ENCODE measurements at places on chromosomes 3 and 15.

DNA sequence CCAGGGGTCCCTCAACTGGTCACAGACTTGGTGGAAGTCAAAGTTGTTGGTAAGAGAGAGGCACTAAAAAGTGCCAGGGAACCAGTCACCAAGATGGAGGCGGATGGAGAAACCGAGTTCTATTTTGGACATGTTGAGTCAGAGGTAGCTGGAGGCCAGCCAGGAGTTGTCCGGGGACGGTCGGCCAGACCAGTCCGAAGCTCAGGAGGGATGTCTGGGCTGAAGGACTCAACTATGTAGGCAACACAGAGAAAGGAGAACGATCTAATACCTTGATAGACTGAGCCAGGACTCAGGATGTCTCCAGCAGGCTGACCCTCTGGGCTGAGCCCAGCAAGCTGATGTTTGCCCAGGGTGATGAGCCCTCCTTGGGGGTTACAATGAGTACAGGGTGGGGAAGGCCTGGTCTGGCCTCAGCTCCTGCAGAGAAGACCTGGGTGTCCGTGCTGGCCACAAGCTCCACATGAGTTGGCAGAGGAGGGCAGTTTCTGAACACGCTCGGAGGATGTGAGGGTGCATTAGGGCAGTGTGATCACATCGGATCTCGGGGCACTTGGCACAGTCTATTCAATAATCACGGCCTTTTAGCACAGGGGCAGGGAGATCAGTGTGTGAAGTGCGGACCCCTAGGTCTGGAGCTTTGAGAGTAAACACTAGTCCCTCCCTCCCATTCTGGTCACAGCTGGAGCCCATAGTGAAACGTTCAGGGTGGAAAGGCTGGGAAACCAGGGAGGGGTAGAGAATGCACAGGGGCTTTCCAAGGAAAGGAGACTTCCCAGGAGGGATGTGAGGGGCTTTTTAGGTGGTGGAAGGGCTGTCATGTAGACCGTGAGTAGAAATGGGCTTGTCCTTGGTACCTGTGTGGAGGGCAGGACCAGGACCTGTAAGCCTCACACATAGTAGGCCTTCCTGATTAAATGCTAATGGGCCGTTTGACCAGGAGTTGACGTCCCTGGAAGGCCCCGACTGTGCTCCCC lies 111.9 kb downstream of the ETFA start:
- no peak for DNase-seq

GRCh38 chr3:59692117-59692516 lies 642.3 kb upstream of the CFAP20DC start:
- no peak for DNase-seq

GRCh38 chr3:132556508-132557159 lies 40.4 kb upstream of the ACKR4 start:
- no peak for DNase-seq

DNA sequence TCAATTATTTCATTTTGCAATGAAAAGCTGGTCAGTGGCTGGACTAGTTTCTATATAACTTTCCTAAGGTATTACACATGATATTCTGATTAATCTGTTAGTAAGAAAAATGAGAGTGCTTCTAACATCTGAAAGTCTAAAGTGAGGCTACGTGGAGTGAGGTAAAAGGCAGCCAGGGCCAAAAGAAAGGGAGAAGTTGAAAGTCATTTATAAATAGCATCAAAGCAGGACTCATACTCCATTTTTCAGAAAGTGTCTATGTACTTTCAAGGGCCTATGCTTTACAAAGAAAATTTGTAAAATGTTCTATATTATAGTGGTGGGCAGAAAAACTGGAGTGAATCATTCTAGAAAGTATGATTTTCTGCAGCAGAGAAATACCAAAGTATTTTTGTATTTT lies 80.0 kb downstream of the CSNK1G1 start:
- DNase-seq, result no peak

DNA sequence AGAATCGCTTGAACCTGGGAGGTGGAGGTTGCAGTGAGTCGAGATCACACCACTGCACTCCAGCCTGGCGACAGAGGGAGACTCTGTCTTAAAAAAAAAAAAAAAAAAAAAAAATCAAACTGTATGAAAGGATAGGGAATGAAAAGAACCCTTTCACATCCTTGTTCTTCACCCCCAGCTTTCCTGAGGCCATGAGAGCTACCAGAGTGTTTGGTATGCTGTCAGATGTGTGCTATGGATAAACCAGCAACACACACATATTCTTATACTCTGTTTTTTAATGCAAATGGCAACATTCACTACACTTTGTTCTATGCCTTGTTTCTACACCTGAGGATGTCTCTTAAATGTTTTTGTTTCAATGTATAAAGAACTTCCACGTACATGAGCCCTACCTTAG lies 33.5 kb downstream of the RPL22L1 start:
- no peak for DNase-seq
